Activated naive CD4-positive, alpha-beta T cell treated with anti-CD3 and anti-CD28 coated beads, Interleukin-2, amount 50 U/mL, for 16 hours (primary cell): ENCODE measurements at places on chromosomes 5 and 9.
A peak's percentile ranks its signal among the peaks of the same experiment; 100 is the strongest.

GRCh38 chr9:22512495-22512894, 65.9 kb downstream of the DMRTA1 start:
- no peak for DNase-seq

DNA sequence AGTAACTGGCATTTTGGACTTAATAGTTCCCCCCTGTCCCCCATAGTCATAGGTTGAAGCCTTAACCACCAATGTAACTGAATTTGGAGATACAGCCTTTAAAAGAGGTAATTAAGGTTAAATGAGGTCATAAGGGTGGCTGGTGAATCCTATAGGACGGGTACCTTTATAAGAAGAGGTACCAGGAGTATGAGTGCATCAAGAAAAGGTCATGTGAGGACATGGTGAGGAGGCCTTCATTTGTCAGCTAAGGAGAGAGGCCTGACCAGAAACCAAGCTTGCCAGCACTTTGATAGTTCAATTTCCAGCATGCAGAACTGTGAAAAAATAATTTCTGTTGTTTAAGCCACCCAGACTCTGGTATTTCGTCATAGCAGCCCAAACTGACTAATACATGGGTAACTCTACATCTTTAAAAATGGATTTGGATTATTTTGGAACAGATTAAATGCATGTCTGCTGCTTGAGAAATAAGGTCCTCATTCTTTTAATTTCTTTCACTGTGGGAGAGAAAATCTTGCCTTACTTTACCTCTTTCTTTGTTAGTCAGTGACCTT, 9.7 kb downstream of the RASA1 start:
- no peak for DNase-seq

DNA sequence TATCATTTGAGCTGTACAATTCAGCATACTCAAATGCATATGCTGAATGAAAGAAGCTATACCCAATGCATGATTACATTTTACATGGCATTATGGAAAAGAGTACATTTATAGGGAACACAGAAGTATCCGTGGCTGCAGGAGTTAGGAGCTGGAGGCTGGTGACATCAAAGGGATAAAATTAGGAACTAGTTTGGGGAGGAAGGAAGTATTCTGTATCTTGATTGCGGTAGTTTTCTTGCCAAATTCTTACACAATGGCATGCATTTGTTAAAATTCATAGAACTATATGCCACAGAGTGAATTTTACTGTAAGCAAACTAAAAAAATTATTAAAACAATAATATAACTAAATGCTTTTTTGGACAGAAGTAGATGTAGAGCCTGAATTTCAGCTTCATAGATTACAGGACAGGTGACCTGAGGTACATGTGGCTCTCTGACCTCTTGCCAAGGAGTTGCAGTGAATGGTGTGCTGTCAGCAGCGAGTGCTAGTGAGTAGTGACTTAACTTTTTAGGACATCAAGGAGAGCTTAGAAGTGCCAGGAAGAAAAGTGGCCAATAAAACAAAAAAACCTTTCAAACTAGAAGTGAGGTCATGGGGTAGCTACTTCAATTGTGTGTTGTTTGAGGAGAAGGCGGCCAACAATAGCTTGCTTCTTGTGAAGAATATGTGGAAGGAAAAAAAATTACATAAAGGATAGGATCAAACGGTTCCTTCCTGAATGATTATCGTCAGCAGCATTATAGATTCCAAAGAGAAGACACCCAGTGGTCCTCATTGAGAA, 514.9 kb upstream of the CLINT1 start:
- DNase-seq, result no peak

DNA sequence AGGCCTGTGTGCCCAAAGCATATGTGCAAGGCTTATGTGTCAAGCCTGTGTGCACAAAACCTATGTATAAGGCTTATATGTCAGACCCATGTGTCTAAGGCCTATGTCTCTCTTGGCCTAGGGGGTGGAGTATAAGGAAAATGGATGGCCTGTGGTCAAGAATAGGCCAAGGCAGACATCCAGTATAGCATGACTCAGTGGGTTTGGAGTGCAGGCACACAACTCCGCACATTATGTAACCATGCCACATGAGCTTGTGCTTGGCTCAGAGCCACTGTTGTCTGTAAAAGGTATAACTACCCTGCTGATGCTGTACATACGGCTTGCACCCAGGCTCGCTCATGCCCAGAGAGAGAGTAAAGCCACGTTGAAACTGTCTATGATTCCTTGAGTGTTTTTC, 626.4 kb upstream of the NUDT12 start:
- DNase-seq, result no peak

GRCh38 chr9:34518896-34519295, 3.9 kb downstream of the ENHO start:
- DNase-seq, result no peak

GRCh38 chr5:113510836-113511451, 2.5 kb upstream of the YTHDC2 start:
- DNase-seq, result no peak

- no peak for DNase-seq
Measured at GRCh38 chr9:21901546-21901945, 92.6 kb downstream of the CDKN2A start.

GRCh38 chr9:115615821-115616665, 498.1 kb upstream of the TNC start:
- no peak for DNase-seq

DNA sequence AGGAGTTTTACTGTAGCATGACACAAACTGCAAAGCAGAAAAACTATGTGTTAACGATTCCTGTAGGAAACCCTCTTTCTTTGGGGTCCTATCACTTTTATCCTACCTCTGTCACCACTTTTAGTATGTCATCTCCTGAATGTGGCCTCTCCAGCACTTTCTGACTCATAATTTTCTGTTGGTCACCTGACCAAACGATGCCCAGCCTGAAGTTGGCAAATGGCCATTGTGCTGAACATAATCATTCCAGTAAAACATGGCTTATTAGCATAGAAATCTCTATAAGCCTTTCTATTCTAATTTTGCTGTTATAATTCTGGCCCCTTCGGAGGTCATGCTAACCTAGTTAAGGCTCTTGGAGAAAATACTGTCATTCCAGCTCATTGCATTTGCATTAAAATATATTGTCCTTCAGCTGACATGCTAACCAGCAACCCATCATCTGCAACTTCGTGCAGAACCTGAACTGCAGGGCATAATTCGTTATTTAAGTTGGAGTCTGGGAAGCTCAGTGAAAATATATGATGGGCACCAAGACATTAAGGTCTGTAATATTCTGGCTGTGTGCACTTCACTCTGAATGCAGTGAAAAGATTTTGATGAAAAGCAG, 140.3 kb downstream of the NMUR2 start:
- DNase-seq, result no peak

GRCh38 chr9:34430843-34431437, 27.4 kb downstream of the FAM219A start:
- no peak for DNase-seq

GRCh38 chr9:111582888-111583287, 16.6 kb downstream of the PTGR1 start:
- DNase-seq, result no peak

DNA sequence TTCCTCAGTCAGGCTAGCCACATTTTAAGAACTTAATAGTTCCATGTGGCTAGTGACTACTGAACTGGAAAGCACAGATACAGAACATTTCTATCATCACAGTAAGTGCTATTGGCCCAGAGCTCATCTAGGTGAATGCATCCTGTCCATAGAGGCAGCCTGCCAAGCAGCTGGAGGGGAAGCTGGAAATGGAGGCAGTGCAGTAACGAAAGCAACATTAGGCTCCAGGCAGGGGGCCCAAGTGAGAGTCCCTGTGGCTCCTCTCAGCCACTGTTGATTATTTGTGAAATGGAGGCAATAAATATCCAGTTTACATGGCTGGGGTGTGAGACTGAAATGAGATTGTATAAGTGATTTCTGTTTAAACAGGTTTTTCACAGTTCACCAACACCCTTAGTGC, 227.2 kb upstream of the KLF9 start:
- no peak for DNase-seq

- no peak for DNase-seq
Measured at GRCh38 chr5:134994560-134995156, 27.0 kb downstream of the CATSPER3 start.

DNA sequence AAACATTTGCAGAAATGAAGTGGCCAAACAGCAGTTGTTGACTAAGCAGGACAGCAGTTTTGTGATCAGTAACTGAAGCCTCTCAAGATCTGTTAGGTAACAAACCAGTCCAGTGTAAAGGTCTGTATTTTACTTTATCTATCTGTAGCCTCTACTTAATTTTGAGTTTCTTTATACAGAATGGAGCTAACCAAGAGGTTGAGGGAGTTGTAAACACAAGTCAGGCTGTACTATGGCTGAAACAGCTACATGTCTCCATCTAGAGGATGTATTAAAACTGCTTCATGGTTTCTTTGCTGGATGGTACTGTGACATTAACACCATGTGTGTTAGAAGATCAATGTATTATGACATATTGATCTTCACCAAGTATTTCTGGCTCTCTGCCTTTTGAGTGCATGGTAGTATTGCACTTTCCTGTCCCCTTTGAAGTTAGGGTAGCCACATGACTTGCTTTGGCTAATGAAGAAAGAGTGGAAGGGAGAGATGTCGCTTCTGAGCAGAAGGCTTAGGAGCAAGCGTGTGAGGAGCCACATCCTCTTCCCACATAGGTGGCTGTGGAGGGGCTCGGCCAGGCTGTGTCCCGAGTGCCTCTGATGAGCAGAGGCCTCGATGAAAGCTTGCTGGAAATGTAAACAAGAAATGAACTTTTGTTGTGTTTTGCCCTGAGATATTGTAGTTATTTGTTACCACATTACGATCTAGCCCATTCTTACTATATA, 105.6 kb upstream of the PCA3 start:
- DNase-seq, result no peak

GRCh38 chr5:58505971-58506640, 14.9 kb downstream of the GAPT start:
- no peak for DNase-seq

DNA sequence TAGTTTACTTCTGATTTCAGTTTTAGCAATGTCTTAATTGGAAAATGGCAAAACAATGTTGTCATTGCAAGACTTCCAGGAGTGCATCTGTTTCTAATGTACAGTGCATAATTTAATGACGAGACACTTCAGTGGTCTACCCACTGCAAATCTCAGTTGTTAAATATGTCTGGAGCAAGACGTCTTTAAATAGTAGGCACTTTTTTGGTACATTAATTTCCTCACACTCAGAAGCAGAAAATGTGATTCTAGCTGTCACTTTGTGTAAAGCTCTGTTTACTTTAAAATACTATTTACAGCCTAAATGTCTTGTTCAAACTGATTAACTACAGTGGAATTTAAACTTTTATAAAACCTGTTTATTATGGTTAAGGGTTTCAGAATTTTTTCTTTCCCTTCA, 815.5 kb downstream of the TLE1 start:
- DNase-seq, result no peak

DNA sequence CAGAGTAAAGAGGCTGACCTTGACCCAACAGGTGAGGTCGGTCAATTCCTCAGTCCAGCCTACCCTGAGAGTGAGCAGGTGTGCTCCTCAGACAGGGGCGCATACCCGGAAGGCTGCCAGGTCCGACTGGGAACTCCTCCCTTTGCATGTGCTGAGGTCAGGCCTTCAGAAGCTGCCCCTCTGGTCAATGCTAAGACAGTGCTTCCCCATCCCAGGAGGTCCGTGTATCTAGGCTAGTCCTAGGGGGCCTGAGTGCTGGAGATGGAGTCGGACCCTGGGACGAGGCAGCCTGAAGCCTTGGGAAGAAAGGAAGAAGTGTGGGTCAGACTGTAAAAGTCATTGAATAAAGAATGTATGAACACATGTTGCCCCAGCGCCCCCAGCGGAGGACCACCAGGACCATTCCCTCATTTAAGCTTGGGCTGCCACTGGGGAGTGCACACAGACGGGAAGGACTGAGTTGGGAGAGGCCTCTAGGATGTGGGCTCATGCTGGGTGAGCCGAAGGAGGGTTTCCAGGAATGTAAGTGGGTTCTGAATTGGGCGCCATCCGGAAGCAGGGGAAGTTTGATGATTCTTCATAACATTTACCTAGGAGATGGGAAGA, 41.0 kb upstream of the GFPT2 start:
- no peak for DNase-seq

- DNase-seq, result no peak
Measured at GRCh38 chr9:135485832-135486231, 6.2 kb downstream of the PPP1R26 start.

- DNase-seq, result no peak
Measured at GRCh38 chr5:42837601-42838000, 25.9 kb upstream of the SELENOP start.

- DNase-seq, result no peak
Measured at GRCh38 chr5:97192580-97193354, 9.7 kb upstream of the RIOK2 start.

GRCh38 chr9:108626743-108627142, 229.0 kb downstream of the ACTL7B start:
- no peak for DNase-seq

DNA sequence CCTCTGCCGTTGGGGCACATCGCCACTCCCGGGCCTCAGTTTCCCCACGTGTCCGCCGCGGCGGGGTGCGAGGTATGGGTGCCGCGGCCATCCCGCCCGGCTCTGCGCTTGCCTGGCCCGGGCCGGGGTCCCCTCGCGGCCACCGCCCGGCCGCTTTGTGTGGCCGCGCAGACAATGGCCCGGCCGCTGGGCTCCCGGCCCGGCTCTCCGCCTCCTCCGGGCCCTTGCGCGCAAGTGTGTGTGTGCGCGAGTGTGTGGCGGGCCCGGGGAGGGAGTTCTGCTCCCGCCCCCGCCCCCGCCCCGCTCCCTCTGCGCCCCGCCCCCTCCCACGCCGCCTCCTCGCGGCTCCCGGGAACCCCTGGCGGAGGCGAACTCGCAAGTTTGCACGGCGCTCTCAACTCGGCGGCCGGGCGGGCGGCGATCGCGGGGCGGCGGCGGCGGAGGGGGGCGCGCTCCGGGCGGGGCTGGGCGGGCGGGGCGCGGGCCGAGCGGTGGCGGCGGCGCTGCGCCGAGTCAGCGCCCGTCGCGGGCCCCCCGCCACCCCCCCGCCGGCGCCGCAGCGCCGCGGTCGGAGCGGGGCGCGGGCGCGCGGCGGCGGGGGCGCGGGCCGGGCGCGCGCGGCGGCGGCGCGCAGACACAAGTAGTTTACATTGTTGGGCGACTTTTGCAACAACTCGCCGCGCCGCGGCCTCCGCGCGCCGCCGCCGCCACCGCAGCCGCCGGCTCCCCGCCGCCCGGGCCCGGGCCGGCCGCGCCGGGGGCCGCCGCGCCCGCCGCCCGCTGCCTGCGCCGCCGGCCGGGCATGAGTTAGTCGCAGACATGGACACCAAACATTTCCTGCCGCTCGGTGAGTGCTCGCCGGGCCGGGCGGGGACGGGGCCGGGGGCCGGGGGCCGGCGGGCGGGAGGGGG, at the start of gene RXRA:
RXRA (plus strand) TSS at position 643 of the 911 bp plus-strand sequence; CDS start at position 820, 177 bp downstream.
- DNase-seq, result peak; percentile 62

DNA sequence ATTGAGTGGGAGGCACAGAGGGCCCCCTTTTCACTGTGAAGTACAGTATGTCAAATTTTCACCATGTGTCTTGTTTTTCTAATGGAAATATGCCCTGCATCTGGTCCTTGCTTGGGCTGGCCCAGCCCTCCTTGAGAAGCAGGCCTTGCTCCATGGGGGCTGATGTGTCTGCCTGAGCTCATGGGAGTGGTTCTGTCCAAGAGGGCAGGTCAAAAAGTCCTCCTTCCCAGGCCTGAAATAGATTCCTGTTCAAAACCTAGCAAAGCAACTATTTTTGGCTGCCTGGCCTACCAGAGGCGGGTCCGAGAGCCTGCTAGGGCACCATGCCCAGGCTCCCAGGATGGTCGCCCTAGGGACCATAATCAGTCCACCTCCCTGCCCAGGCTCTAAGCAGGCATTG, 40.5 kb upstream of the NEURL1B start:
- DNase-seq, result no peak
